ENCODE measurements at places on chromosomes 2 and 18.
A peak's percentile ranks its signal among the peaks of the same experiment; 100 is the strongest.

GRCh38 chr2:138536740-138537139 is 35.2 kb downstream of the SPOPL start:
- DNase-seq: no peak

DNA sequence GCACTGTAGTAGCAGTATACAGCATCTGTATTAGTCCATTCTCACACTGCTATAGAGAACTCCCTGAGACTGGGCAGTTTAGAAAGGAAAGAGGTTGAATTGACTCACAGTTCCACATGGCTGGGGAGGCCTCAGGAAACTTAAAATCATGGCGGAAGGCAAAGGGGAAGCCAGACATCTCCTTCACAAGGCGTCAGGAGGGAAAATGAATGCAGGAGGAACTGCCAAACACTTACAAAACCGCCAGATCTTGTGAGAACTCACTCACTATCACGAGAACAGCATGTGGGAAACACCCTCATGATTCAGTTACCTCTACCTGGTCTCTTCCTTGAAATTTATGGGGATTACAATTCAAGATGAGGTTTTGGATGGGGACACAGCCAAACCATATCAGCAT is 25.4 kb downstream of the MAP4K4 start:
- DNase-seq: no peak

DNA sequence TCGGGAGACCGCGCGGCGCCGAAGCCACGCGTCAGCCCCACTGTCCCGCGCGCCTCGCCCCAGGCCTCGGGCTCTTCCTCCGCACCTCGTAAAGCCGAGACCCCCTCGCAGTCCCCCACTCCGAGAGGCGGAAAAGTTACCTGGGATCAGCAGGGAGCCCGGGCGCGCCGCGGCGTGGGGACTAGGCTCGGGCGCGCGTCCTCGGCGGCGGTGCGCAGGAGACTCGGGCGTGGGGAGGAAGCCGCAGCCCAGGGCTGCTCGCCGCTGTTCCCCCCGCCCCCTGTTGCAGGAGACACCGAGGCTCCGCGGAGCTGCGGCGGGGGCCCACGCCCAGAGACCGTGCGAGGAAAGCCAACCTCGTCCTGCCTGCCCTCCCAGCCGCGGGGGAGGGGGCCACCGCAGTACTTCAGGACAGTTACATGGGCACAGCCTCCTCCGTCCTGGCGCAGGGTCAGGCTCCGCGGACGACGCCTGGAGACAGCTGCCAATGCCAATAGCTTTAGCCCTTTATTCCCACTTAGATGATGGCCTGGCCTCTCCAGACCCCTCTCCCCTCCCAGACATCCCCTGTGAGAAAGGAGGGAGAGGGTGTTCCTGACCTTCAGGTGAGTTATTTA is at the start of gene EPB41L3:
EPB41L3 (minus strand) TSS at position 225 of the 617 bp plus-strand sequence. CDS start 54,814 bp downstream, outside the sequence.
- DNase-seq: no peak

GRCh38 chr2:47720036-47720435 is 62.9 kb upstream of the MSH6 start:
- DNase-seq: no peak

DNA sequence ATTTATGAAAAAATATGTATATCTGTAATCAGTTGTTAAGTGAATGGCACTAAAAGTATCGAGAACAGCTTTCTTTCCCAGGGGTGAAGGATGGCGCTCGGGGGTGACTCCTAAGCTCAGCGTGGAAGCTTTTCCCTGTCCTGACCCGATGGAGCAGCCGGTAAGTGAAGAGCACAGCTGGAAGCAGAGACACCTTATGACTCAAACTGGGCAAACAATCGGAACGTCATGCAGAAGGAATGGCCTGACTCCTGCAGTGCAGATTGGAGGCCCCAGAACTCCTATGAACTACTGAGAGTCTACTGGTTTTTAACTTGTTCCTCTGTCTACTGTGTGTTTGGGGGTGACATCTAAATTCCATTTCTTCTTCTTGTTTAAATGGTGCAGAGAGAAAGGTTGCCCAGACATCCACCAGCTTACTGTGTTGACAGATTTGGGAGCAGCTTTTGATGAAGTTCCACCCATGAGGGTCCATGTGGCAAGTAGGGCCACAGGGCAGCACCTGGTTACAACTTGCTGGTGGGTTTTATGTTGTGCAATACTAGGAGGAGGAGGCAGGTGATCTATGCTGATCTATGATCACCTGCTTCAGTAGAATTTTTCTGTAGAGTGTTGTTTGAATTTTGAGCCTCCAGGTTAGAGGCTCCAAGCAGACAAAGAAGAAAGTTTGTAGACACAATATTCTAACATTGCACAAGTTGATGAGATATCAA is 52.8 kb upstream of the TMEM182 start:
- no peak for DNase-seq

- no peak for DNase-seq
Measured at GRCh38 chr2:204278454-204278853, 266.8 kb upstream of the PARD3B start.

- DNase-seq: peak; percentile 18
Measured at GRCh38 chr2:74441690-74442482, at the start of gene RTKN. RTKN (minus strand) TSS chr2:74441937; CDS start chr2:74441816, 121 bp downstream.

DNA sequence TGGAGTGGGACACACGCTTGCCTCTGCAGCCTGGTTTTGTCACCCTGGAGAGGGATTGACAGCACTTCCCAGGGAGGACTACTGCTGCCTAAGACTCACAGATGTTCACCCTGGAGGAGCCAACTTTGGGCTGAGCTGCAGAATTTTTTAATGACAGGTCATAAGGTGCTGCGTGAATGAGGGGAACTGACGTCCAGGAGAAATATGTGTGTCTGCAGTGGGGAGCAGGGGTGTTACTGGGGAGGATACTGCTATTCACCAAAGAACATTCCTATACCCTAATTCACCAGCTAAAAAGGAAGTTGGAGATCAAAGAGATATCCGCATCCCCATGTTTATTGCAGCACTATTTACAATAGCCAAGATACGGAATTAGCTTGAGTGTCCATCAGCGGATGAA is 144.4 kb downstream of the MGAT5 start:
- DNase-seq: no peak

DNA sequence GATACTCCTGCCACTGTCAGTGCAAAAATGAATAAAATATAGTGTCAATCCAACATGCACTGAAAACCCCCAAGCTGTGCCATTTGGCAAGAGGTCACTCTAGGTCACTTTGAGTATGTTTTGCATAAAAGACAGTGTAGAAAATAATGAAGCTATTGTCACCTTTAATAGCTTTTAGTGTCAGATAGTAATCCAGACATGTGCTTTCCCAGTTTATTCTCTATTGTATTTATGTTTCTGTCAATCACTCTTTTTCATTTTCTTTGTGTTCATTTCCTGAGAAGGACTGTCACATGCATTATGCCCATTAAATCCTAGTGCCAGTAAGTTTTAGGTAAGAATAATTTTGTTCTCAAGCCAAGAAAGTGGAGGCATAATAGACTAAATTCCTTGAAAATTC is 1073.9 kb upstream of the CDH2 start:
- no peak for DNase-seq

DNA sequence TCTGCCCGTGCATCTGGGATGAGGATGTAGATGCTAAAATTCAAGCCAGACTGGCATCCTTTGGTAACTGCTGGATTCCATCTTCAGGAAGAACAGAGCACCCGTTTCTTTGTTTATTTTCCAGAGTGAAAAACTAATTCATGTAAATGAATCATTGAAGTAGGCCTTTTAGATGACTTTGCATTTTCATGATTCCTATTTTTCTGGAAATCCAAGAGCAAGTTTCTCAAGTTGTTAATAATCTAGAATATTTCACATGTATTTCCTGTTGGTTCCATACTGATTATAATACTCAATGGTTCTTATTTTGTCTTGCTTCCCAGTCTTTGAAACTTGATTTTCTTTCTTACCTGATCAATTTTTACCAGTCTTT is 328.4 kb downstream of the LPIN1 start:
- no peak for DNase-seq

GRCh38 chr2:48483506-48483905 is 46.4 kb upstream of the STON1 start:
- no peak for DNase-seq

DNA sequence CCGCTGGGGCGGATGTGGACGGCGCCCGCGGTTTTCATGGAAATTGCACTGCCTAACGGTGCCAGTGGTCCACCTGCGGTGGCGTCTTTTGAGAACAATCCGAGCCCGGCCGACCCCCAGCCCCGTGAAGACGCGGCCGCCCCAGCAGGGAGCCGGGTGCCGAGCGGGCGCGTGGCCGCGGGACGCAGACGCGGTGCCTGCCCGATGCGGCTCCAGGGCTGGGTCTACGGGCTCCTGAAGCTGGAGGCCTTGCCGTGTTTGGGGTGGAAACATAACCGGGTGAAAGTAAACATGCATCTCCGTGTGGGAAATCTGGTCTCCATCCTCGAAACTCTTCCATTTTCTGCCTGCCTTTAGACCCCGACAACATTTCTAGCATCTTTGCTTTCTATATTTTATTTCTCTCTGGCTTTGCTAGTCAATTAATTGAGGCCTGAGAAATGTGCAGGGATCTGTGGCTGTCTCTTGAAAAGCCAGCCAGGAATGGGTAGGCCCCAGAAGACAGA is 572 bp downstream of the INPP4A start:
- no peak for DNase-seq

- no peak for DNase-seq
Measured at GRCh38 chr2:48515513-48515985, 14.4 kb upstream of the STON1 start.

DNA sequence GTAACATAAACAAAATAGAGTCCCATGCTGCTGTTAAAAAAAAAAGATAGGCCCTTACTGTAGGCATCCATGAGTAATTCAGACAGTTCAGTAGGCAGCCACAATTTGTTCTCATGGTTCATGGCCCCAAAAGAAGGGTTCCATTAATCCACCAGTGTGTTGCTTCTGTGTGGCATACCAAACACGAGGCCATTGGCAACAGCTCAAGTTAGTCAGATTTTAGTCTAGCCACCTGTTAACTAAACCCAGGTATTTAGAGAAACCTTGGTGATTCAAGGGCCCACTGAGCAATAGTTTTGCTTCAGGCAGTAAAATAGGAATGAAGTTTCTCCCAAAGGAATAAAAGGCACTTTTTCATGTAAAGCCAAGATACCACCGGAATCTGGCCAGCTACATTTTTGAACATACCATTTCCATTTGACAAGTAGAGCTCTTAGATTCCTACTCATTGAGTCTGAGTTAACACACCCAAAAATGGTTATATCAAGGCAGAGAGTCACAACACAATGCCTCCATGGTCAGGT is 80.1 kb upstream of the SRD5A2 start:
- no peak for DNase-seq

- DNase-seq: no peak
Measured at GRCh38 chr2:217923007-217923686, 79.6 kb downstream of the TNS1 start.

DNA sequence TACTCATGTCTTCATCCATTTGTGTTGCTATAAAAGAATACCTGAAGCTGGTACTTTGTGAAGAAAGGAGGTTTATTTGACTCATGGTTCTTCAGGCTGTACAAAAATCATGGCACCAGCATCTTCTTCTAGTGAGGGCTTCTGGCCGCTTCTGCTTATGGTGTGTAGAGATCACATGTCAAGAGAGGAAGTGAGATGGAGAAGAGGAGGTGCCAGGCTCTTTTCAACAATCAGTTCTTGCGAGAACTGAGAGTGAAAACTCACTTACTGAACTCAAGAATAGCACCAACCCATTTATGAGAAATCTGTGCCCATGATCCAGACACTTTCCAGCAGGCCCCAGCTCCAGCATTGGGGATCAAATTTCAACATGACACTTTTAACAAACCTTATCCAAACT is 30.0 kb upstream of the BARD1 start:
- DNase-seq: no peak

DNA sequence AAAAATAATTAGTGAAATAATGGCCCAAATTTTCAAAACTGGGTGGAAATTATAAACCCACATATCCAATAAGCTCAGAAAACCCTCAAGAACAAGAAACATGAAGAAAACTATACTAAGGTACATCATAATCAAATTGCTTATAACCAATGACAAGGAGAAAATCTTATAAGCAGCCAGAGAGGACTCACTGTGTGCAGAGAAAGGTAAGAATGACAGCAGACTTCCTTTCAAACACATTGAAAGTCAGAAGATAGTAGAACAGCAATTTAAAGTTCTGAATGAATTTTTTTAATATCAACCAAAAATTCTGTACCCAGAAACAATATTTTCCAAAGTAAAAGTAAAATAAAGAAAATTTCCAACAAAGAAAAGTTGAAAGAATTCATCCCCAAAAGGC is 197.7 kb upstream of the RAB12 start:
- no peak for DNase-seq

DNA sequence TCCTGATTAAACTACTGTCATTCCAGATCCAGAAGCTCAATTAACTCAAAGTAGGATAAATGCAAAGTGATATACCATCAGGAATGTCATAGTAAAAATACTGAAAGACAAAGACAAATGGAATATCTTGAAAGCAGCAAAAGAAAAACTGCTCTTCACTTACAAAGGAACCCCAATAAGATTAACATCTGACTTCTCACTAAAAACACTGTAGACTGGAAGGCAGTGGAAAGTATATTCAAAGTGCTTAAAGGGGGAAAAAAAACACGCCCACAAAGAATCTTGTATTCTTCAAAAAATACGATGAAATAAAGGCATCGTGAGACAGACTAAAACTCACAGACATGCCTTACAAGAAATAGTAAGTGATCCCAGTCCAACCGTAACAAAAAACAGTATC is 195.7 kb downstream of the DOK6 start:
- no peak for DNase-seq

GRCh38 chr2:188931361-188931760 is 42.8 kb upstream of the COL3A1 start:
- DNase-seq: no peak

- DNase-seq: no peak
Measured at GRCh38 chr2:106284691-106285202, 90.6 kb upstream of the UXS1 start.

DNA sequence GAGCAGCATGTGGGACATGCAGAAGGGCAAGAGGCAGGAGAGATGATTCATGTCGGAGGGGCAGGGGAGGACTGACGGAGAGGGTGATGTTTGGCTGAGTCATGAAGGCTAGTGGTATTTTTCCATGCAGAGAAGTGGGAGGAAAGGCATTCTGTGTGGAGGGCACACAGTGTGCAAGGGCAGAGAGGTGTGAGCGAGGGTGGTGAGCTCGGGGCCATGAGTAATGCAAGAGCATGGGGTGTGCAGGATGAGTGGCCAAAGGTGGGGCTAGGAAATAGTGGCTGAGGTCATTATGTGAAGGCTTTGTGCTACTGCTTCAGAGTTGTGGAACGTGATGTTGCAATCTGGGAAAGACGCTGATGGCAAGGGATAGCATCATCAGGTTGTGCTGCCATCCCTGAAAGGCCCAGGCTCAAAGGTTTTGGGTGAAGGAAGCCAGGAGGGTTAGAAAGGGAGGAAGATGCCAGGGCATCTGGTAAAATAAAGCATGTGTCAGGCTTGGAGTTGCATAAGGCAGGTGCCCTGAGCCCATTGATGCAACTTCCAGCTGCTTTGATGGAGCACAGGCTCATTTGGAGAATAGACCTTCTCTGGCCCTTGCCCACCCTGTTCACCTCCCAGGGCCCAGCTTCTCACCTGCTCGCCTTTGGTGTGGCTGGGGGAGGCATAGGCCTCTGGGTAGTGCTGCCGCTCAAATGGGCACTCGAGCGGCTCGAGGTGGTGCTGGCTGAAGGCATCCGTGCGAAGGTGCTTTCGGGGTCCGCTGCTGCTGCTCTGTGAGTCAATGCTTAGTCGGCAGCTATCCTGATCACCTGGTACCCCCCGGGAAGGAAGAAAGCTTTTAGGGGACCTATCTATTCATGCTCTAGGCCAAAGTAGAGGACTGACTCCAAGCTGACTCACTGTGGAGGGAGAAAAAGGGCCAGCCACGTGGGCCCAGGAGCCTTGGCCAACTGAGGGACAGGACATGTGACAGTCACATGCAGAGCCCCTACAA is 37.5 kb downstream of the PAX8 start:
- DNase-seq: no peak

- DNase-seq: no peak
Measured at GRCh38 chr2:181163691-181164090, 183.3 kb downstream of the UBE2E3 start.
